NCI-H2081 treated with DMSO at 0.1 percent for 48 hours (cell line): ENCODE measurements at places on chromosomes 12 and 14.
A peak's percentile ranks its signal among the peaks of the same experiment; 100 is the strongest.

GRCh38 chr12:116599285-116600136, 40.3 kb downstream of the MAP1LC3B2 start:
- no peak for DNase-seq

DNA sequence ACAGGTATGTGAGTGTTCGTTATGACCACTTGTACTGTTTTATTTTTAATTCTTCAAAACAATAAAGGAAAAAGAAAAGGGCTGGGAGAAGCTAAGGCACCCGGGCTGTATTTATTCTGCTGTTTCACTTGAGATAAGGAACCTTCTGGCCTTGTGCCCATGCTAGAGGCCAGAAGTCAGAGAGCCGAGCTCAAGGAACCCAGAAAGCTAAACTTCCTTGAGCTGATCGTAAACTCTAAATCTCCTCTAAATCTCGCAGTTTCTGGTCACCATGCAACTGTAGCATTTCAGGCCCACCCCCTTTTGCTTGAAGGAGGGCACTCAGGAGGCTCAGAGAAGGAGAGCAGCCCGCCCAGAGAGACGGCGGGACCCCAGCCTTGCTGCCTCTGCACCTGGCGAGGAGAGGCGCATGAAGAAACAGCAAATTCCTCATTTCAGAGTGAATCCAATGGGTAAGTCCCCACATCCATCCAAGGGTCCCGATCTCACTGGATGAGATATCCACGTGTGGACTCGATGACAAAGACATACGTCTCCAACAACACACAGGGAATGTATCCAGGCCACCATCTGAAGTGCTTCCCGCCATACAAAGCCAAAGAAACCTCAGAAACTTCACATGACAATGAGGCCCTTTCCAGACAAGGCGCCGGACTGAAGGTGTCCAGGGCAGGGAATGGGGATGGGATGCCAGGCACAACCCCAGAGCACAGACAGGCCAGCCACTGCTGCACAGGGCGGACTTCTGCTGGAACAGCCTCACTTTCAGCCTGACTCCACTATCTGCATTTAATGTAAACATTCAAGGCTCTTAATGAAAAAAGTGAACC, 14.6 kb downstream of the CCDC88C start:
- no peak for DNase-seq

DNA sequence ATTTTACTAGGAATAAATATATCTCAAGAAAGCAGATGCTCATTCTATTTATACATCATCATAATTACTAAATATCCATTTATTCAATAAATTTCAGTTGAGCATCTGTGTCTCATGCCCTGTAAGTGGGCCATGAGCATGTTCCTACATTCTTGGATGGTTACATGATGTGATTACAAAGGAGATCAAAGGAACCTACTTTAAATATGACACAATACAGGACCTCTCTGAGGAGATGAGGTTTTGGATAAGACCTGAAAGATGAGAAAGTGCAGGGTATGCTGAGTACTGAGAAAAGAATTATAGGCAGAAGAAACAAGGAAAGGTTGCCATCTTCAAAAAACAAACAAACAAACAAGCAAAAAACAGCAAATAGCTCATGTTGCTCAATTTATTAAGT, 105.4 kb upstream of the CNTN1 start:
- no peak for DNase-seq

DNA sequence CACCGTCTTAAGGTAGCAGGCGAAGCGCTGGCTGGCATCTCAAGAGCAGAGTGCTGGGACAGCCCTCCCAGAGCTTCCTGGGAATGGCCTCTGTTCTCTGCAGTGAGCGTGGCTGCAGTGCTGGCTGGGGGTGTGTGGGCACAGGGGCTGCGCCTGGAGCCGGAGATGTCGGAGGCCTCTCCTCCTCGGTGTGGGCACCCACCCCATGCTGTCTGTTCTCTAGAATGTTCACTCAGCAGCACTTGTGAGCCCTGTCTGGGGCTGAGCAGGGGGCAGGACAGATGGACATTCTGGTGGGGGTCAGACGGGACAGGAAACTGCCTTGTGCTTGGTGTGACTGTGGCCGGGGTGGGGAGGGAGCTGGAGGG, 15.9 kb downstream of the FBRSL1 start:
- no peak for DNase-seq

GRCh38 chr12:26826437-26826836, 6.6 kb downstream of the ITPR2 start:
- DNase-seq: no peak

DNA sequence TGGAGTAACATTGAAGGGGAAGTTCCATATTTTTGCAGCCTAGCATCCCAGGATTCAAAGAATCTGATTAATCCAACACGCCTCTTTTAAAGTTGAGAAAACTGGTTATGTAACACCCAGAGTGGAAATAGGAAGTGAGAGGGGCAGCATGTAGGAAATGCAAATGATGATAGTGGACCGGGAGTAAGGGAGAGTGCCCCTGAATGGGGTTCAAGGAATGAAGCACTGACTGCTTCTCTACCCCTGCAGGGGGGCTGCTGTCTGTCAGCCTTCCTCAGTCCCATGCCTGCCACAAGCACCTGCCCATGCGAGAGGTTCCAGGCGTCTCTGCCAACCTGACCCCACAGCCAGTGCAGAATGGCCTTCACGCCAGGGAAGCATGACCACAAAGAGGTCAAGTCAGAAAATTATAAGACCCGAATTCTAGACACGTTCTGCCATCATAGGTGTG, 126.5 kb upstream of the CCND2 start:
- DNase-seq: no peak

GRCh38 chr12:70660620-70661219, 23.5 kb upstream of the PTPRB start:
- no peak for DNase-seq

GRCh38 chr14:66992776-66993175, 196.5 kb upstream of the GARIN2 start:
- DNase-seq: peak; percentile 54

DNA sequence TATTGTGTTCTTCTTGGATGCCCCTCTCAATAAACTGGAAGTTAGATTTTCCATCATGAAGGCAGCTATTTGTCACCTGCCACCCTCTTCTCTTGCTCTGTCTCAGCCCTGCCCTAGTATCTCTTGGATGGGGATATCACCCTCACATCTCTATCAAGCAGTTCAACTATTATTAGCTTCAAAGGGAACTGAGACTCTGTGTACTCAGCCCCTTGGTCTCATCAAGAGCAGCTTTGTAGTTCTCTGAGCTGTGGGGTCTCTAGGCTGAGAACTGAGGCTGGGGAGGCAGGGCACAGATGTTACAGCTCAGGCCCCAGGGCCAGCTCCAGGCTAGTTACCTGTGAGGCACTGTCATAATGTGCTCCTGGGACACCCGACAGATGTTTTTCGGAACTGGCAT, 130.3 kb downstream of the DAD1 start:
- DNase-seq: no peak

DNA sequence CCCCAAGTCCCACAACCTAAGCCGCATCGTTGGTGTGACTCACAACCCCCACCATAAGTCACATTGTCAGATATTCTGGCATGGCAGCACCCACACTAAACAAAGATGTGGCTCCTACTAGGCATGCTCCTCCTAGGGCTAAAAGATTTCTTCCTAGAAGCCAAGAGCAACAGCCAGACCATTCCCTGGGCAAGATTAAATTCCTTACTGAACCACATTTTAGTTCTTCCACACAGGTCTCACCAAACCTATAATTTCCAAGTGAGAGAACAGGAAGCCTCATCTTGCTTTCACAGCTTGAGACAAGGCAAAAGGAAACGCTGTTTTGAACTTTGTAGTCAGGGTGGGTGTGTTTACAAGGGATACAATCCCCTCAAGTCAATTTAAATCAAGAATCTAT, 632.8 kb downstream of the DIO2 start:
- no peak for DNase-seq

DNA sequence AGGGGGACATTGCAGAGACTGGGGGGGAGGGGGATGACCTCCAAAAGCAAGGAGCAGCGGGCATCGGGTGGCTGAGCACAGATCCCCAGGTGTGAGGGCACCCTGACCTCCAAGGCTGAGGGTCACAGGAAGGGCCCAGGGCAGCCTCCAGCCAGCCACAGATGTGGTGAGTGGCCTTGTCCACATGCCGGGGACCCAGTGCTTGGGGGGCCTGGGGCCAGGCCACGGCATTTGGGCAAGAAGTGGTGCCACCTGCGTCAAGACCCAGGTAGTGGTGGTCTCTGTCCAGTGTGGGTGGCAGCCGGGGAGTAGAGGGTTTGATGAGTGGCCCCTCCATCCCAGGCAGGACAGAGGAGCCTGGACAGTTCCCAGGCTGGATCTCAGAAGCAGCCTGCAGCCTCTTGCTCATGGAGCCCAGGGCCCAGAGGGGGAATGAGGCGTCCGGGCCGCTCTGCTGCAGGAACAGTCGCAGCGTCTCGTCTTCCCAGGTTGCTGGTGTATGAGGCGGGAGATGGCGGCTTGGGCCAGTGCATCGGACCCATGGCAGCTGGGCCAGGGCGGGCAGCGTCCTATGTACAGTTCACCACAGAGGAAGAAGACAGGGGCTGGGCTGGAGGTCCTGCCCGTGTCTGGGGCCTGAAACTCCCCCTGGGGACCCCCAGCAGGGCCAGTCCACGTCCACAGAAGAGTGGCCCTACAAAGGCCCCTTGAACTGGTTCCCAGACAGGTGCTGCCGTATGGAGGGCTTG, 33.5 kb downstream of the CCNK start:
- no peak for DNase-seq

DNA sequence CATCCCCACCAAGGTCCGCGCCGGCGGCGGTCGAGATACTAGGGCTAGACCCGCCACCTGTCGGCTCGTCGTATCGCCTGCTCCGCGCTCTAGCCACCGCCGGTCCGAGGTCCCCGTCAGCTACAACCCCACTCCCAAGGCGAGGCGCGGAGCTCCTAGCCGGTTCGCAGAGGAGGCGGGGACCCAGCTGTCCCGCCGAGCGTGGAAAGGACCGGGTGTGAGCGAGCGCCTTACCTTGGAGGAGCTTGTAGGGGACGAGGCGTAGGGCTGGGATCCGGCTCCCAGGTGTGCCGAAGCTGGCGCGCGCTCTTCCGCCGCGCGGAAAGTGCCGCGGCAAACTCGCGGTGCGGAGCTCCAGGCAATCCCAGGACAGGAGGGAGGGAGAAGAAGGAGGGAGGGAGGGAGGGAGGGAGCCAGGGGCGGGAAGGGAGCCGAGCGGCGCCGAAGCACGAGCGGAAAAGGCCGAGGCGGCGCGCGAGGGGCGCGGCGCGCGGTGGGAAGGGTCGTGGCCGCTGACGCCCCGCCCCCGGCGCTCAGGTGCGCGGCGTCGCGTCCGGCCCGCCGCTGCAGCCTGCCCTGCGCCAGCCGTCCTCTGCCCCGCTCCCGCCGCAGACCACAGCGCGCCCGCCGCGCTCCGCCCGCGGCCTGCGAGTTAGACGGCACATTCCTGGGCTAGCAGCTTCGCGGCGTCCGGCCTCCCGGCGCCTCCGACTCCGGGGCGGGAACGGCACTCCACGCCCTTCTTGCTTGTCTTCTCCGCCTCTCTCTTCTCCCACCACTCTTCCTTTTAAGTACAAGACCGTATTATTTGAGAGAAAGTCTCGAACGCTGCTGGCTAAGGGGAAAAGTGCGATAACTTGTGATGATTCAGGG, at the start of gene PAWR:
PAWR (minus strand) TSS at position 327 of the 873 bp plus-strand sequence. CDS start 720 bp downstream, outside the sequence.
- peak; percentile 41 for DNase-seq

DNA sequence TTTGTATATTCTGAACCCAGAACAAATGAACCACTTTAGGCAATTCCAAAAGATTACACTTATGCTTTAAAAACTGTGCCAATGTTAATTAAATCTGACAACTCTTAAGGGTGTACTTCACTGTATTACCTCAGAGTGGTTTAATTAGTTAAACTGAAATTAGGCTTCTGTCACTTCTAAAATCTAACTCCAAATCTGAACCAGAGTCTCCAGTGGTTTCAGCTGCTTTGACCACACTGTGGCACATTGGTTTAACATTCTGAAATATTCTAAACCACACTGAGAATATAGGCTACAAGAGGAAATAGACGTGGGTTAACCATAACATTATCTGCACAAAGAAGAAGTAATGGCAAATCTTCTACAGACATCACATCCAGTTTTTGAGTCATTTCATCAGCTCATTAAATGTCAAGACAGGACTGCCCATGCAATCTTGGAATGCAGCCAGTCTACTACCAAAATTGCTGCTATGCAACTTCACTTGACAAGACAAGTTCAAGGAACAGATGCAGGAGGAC, 94.8 kb downstream of the LRP6 start:
- no peak for DNase-seq

DNA sequence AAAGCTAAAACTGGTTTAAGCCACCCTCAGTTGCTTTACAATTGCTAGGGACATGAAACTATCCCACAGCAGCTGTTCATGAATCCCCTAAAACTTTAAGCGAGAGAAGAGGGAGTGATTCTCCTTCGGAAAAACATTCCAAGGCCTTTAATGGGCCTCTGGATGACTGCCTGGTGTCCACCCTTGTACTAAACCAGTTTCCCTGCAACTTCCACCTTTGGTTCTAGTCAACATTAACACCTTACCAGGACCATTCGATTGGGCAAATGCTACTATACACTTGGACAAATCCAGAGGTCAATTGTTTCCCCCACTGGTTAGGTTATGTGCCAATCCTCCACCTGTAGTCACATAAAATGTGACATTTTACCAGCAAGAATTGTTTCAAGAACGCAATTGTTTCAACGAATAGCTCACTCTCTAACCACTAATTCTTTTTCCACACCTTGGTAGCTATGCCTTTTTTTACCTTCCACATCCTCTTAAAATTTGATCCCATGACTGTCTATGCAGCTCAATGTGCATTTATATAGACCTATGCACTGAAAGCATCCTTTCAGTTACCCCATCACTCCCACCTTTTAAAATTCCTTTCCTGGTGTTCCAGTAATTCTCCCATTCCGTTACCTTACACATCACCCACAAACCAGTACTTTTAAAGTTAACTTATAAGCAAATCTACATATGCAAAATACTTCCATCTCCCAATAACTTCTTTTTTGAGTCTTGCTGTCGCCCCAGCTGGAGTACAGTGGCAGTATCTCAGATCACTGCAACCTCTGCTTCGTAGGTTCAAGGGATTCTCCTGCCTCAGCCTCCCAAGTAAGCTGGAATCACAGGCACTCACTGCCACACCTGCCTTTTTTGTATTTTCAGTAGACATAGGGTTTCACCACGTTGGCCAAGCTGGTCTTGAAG, 3.6 kb downstream of the UBC start:
- no peak for DNase-seq

- no peak for DNase-seq
Measured at GRCh38 chr12:119713551-119714031, 45.7 kb downstream of the PRKAB1 start.

- no peak for DNase-seq
Measured at GRCh38 chr12:100574187-100575074, 947 bp downstream of the GAS2L3 start.

- DNase-seq: no peak
Measured at GRCh38 chr12:127081058-127081457, 1185.9 kb upstream of the TMEM132C start.

GRCh38 chr12:127381681-127382080, 885.3 kb upstream of the TMEM132C start:
- DNase-seq: no peak

- DNase-seq: no peak
Measured at GRCh38 chr14:34368971-34369647, 92.9 kb downstream of the SPTSSA start.

- DNase-seq: no peak
Measured at GRCh38 chr12:67929384-67929772, 59.9 kb upstream of the IFNG-AS1 start.
